Activated gamma-delta T cell treated with anti-CD3 and anti-CD28 coated beads, Interleukin-2, amount 50 U/mL, for 16 hours (primary cell): ENCODE measurements at places on chromosomes 11 and 22.

GRCh38 chr11:6303661-6304060, 16.6 kb downstream of the CAVIN3 start:
- no peak for DNase-seq

DNA sequence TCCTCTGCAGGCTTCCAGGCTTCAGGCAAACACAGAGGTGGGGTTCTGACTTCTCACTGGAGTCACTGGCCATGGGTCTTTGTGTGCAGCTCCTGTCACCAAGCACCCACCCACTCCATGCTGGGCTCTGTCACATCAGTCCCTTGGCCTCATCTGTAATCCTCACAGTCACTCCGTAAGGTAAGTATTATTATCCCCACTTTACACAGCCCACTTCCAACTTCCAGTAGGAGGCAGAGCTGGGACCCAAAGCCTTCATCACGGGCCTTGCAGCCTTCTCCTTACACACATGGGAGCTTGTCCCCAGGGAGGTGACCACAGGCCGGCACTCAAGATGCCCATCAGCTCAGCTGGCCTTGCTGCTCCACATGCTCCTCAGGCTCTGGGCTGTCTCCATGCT, 266.7 kb upstream of the B3GAT1 start:
- DNase-seq = no peak

DNA sequence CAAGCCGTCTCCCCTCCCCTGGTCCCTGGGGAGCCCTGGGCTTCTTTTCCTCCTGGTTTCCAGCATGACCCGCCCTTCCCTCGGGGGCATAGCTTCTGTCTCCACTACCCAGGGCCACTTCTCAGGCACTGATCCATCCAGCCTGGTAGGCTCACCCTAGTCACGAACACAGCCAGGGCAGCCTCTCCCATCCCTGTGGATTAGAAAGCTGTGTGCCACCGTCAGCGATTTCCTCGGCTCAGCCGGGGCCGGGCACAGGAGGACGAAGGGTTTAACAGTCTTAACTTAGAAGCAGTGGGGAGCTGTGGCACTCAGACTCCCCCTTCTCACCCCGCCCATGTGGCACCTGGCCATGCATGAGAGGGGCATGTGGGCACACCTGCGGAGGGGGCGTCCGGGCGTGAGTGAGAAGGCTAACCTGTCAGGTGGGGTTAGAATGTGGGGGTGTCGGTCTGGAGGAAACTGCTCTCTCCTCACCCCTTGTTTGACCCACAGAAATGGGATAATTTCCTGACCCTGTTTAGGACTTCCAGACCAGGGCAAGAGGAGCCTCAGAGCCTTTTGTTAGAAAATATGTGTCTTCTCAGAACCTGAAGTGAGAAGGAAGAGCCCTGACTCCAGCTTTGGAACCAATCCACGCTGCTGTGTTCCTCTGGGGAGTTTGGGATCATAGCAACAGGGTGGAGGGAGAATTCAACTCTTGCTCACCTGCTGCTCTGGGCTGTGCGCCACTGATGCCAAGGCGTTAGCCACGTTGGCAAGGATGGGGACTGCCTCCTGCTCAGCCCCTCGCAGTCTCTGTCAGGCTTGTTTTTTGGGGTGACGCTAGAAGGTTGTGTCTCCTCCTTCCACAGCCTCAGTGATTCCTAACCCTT, 14.6 kb downstream of the GLB1L2 start:
- DNase-seq = no peak

DNA sequence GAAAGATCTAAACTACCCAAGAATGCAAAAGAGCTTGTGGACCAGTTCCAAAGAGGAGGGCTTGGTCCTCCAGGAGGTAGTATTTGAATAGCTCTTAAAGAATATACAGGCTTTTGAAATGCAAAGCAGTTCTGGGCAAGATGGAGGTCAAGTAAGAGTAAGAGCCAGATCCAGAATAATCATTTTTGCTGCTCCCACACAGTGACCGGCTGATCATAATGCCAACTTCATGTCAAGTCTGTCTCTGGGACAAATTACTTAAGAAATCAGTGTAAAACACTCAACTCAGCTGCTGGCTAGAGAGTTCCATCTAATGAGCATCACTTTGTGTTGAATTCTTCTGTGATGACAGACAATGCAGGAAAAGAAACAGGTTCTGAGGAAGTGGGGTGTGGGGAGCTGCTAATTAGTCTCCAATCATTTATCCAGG, 250.9 kb upstream of the NARS2 start:
- no peak for DNase-seq

DNA sequence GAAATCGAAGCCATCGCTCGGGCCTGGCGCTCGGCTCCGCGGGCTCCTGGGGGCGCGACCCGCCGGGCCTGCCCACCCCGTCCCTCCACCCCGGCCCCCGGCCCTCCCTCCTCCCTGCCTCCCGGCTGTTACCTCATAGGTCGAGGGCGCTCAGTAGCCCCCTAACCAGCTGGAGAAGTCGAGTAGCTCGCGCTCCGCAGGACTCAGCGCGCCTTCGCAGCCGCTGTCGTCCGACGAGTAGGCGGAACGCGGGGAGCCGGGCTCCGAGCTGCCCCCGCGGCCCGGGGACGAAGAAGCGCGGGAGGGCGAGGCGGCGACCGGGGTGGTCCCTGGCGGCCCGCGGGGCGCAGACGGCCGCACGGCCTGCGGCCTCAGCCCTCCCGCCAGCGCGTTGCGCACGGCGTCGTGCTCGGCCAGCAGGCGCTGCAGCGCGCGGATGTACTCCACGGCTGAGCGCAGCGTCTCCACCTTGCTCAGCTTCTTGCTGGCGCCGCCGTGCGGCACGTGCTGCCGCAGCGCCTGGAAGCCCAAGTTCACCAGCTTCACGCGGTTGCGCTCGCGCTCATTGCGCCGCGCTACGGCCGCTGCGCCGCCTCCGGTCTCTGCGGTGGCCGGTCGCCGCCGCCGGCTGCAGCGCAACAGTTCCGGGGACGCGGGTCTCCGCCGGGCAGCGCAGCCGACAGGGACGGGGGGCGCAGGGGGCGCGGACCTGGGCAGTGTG, 627 bp downstream of the ASCL2 start:
- DNase-seq = no peak

DNA sequence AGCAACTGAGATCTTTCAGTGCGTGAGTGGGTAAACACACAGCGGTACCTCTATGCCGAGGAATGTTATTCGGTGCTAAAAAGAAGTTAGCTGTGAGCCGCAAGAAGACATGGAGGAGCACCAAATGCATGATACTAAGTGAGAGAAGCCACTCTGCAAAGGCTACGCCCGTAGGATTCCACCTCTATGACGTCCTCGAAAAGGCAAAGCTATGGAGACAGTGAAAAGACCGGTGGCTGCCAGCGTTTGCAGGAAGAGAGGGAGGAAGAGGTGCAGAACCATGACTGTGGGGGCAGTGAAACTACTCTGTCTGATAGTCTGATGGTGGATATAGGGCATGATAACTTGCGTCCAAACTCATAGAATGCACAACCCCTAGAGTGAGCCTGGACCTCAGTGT, 28.7 kb downstream of the IGF2 start:
- DNase-seq = no peak

DNA sequence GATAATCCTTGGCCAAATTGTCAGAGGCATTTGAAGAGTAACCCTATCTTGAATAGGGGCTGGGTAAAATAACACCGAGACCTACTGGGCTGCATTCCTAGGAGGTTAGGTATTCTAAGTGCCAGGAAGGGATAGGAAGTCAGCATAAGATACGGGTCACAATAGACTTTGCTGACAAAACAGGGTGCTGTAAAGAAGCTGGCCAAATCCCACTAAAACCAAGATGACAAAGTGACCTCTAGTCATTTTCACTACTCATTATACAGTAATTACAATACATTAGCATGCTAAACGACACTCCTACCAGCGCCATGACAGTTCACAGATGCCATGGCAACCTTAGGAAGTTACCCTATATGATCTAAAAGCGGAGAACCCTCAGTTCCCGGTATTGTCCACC, 964 bp upstream of the REXO2 start:
- DNase-seq = no peak
